ENCODE measurements at places on chromosomes 3 and 15.
A peak's percentile ranks its signal among the peaks of the same experiment; 100 is the strongest.

- DNase-seq = no peak
Observed at GRCh38 chr15:25242166-25242879, 196.5 kb downstream of the UBE3A start.

GRCh38 chr3:196652961-196653795 is 13.7 kb downstream of the NRROS start:
- DNase-seq = no peak

DNA sequence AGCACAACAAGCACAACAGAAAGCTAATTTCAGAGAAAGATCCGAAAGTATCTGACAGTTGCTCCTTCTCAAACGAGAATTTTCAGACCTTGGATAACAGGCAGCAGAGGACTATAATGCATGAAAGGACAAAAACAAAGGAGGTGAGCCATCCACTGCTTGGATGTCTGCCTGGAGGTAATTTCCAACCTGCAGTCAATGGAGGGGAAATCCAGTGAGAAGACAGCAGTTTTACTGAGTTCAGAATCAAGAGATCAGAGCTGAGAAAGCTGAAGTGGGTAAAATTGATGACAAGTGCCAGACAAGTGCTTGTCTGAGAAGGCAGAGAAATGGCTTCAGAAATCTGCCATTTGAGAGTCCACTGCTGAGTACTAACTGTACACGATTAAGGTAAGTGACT is 22.1 kb downstream of the UBE3A start:
- no peak for DNase-seq

GRCh38 chr3:98645039-98645438 is 51.6 kb upstream of the CPOX start:
- DNase-seq = no peak

- no peak for DNase-seq
Observed at GRCh38 chr3:186643493-186643892, 3.3 kb downstream of the FETUB start.

GRCh38 chr3:50572158-50572557 is 2.8 kb downstream of the HEMK1 start:
- peak; percentile 71 for DNase-seq

DNA sequence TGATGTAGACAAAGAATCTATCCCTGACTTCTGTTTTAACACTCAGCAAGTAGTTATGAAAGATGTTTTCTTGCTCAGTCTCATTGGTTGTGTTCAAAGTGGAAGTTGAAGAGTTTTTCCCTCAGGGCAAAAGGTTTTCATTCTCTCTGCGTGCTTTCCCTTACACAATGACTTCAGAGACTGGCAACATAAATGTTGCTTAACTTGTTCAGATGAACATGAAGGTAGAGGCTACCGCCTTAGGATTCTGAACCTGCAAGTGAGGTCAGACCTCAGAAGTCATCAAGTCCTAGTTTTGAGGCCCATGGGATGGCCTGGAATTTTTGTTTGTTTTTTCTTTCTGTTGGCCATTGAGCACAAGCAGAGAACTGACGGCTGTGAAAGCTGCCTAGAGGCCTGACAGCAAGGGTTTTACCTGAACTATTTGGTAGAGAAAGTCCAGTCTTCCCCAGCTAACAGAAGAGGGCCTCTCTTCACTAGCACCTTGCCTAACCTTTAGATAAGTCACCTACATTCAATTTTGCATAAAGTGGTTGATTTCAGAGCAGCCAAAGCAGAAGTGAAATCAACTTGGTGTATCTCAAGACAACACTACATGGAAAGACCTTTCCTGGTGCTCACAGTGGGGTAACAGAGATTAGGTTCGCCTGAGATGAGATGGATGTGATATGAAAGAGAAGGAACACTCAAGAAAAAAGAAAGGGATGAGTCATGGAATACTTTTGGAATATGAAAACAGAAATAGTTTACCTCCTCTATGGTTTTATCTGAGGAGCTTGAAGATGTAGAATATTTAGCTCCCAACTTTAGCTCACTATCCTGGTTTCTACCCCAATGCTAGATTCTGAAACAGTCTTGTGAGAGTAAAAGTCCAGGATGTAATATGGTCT is 53.6 kb upstream of the AP4E1 start:
- no peak for DNase-seq

DNA sequence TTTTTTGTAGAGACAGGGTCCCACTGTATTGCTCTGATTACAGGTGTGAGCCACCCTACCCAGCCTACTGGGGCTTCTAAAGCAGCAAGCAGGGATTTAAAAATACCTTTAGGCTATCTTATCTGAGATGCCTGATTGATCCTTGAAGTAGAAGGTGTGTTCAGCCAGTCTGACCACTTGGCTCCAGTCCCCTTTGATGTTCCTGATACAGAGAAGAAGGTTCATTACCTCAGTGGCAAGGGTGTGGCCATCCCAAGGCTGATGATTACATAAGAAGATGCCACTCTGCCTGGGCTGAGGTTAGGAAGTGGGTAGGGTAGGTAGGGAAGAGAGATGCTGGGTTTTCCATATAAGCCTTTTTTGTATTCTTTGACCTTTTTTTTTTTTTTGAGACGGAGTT is 11.2 kb upstream of the DCAF1 start:
- no peak for DNase-seq

- no peak for DNase-seq
Observed at GRCh38 chr15:36608180-36608579, 28.8 kb downstream of the CDIN1 start.

DNA sequence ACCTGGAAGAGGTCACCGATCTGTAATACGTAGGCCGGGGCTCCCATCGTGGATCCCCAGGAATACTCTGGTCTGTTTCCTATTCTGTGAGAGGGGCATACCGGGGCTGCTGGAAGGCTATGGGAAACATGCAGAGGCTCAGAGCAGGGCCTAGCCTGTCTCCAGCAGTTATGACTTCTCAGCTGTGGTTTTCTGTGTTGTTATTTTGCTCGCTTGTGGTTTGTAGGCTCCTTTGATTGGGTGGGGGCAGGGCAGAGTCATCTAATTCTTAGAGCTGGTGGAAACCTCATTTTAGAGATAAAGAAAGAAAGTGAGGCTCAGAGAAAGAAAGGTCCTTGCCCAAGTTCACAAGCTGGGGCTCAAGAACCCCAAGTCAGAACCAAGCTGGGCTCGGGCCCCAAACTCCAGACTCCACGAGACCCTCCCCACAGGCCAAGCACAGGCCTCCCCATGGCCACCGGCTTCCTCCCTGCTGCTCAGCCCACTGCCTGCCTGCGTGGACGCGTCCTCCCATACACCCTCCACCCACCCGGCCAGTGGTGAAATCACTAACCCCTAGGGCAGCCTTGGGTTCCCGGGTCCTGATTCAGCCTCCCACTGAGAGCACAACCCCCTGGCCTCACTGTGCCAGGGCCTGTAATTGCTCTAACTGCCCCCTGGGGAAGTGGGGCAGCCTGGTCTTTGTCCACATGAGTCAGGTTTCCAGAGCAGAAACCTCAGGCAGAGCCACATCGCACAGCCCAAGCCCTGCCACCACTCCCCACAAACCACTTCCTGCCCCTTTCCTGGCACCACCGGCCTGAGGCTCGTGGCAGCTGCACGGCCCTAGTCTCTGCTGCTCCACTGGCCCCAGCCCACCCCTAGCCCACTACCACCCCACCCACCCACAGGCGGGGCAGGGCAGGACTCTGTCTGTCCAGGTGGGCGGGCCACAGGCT is 270.8 kb downstream of the UACA start:
- DNase-seq = peak; percentile 66

DNA sequence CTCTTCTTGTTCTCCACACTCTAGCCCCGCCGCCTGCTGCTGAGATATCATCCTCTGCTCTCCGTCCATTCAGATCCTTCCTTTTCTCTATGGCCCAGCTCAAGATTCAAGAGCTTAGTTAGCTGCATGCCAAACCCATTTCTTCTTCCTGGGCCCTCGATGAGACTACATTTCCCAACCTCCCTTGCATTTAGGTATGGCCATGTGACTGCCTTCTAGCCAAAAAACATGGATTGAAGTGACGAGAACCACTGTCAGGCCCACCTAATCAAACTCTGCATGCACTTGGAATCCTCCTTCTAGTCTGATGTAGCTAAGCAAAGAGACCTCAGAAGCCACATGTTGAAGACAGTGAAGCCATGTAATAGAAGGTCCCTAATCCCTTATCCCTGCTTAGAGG is 308.2 kb downstream of the VPS13C start:
- DNase-seq = no peak

GRCh38 chr3:141860086-141860669 is 16.3 kb upstream of the ATP1B3 start:
- no peak for DNase-seq

GRCh38 chr3:31300456-31301443 is 232.0 kb upstream of the STT3B start:
- DNase-seq = no peak

DNA sequence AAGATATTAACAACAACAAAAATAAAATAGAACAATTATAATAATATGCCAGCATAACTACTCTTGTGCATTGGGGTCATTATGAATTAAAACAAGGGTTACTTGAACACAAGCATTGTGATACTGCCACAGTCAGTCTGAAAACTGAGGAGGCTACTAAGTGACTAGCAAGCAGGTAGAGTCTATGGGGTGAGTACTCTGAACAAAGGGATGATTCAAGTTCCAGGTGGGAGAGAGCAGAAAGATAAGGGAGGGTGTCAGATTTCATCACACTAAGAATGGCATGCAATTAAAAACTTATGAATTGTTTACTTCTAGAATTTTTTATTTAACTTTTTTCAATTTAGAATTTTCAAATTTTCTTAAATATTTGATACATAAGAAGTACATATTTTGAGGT is 754.4 kb upstream of the GOLIM4 start:
- no peak for DNase-seq

DNA sequence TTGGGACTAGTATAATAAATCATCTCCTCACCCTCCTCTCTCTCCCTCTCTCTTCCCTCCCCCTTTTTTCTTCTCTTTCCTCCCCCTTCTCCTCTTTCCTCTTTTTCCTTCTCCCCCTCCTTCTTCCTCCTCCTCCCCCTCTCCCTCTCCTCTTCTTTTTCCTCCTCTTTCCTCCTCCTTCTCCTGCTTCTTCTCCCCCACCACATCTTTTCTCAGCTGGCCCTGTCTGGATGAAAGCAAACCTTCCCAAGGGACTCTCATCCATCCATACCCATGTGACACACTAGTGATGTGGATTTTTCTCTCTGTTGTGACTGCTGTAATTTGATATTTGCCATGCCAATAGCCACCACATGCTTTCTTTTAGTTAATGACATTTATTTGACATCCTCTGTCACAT is 127.2 kb downstream of the EBLN2 start:
- DNase-seq = no peak

DNA sequence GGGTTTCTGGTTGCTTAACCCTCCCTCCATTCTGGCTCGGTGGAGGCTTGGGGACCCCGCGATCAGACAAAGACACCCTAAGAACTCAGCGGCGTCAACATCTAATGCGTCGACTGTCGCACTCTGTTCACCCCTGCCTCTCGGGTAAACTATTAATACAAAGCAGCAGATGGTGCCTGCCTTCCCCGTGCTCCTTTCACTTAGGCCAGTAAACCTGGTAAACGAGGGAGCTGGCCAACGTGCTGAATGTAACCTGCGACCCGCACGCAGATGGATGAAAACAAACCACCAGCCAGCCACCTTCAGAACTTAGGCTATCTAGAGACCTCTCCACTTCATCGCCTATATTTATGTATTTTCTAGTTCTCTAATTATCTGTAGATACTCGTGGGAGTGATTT is 848 bp upstream of the CADPS start:
- DNase-seq = no peak

GRCh38 chr3:23333633-23334032 is 130.5 kb downstream of the UBE2E2 start:
- DNase-seq = no peak

- DNase-seq = no peak
Observed at GRCh38 chr15:41291065-41291631, 41.2 kb downstream of the OIP5 start.

GRCh38 chr3:159817126-159817525 is 171.5 kb upstream of the IL12A start:
- DNase-seq = no peak

DNA sequence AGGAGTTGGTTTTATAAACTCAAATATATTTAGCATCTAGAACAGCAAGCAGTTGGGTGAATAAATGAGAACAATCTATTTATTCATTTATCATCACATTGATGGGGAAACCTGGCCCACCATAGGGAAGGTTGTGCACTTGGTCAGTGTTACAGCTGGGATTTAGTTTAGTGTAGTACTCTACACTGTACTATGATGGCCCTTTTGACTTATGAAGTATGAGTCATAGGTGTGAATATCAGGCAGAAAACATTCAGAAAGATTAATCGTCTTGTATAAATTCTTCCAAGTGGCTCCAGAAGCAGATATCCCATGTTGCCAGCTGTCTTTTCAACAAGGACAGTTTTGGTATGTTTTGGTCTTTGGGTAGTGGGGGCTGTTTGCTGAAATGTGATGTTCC is 38.0 kb downstream of the BBS4 start:
- DNase-seq = no peak

- DNase-seq = no peak
Observed at GRCh38 chr15:79032656-79033055, 57.9 kb downstream of the RASGRF1 start.

- no peak for DNase-seq
Observed at GRCh38 chr15:72796515-72797337, 13.2 kb upstream of the ADPGK start.

DNA sequence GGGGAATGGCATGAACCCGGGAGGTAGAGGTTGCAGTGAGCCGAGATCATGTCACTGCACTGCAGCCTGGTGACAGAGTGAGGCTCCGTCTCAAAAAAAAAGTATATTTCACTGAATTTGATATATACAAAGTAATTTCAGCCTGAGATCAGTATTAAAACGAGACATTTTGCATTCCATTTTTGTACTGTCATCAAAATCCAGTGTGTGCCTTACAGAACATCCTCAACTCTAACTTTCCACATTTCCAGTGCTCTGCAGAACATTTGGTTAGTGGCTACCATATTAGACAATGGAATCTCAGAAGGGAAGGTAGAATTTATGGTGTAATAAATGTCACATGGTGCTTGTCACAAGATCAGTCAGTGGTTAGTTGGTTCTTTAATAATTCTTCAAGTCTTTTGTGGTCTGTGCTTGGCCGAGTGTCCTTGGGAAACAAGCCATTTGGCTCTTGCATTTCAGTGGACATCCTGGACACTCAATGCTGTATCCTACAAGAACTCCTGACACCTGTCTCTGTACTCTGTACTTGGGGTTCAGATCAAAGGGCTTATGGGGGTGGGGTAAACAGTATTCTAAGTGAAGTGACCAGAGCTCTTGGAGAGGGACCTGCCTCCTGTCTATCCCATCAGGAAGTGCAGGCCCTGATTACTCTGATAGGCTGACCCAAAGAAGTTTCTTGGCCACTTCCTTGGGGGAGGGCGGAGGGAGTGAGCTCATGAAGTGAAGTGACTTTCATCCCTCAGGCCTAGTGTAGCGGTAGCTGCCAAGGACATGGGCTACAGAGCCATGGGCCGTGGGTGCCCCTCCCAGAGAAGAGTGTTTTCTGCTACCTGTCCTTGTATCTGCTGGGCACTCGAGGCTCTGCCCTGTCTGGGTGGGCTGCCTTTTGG is 3.7 kb downstream of the ACVR2B start:
- no peak for DNase-seq
